ENCODE measurements at places on chromosomes 2 and 18. TPM values are rescaled to one million over a fixed set of nuclear protein-coding genes. Genes with fewer than 3 reads are reported as not detected.
A peak's percentile ranks its signal among the peaks of the same experiment; 100 is the strongest.

DNA sequence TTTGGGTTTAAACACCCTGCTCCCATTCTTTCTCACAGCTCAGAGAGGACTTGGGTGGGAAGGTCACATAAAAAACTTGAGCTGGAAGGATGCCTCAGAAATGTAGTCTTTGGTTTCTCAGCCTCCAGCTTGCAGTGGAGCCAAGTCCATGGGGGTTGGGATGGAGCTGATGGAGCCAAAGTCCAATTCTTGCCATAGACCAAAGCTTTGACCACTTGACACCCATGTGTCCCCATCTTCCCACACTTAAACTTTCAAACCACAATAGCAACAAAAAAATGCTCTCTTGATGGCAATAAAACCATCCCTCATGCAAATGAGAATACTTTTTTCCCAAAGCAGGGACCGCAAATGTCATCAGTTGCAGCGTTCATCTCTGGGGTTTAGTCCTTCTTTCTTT lies 14.7 kb upstream of the DAW1 start:
- DNase-seq, result peak; percentile 22

- DNase-seq, result no peak
Observed at GRCh38 chr2:105674859-105675541, 69.7 kb upstream of the NCK2 start.

DNA sequence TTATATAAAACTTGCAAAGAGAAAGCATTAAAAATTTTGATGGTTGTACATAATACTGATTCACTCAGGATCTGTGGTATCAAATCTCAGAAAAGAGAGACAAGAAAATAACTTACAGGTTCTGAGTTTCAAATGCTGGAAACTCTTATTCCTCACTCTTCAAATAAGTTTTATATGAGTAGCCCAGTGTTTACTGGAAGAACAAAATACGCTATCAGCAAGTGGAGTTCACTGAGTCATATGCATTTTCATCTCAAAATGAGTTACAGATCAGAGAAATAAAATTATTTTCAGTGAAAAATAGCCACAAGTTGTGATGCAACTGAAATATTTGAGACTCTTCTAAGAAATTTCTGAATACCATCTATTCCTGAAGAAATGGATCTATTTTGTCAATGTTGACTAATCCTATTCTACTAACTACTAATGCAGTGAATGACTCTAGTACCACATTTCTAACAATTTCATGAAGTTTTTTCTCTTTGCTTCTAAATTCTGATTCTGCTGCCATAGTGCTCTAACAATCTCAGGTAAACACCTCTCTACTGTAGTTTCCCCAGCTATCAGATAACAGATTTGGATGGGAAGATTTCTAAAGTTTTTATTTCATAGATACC lies 391.7 kb downstream of the ZEB2 start:
- no peak for DNase-seq

DNA sequence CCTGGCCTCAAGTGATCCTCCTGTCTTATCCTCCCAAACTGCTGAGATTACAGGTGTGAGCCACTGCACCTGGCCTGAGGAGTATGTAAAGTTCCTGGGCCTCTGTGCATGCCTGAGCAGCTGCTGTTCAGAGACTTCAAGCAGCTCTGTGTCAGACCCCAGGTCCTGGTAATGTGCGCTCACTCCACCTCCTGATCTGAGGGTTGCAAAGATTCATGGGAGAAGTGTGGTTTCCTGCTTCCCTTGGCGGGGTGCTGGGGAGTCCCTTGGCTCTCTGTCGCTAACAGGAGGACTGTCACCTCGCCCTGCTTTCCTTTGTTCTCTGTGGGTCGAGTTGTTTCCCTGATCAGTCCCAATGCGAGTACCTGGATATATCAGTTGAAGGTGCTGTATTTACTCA lies 8.6 kb upstream of the IL36A start:
- no peak for DNase-seq

GRCh38 chr18:23682472-23682871 lies 6.8 kb upstream of the LAMA3 start:
- no peak for DNase-seq

The PROKR1 gene
- not detected for total RNA-seq

The CGREF1 gene
- under 0.01 TPM for total RNA-seq

Measured in fibroblast of villous mesenchyme (primary cell).